ENCODE measurements at places on chromosomes 2 and 18.

DNA sequence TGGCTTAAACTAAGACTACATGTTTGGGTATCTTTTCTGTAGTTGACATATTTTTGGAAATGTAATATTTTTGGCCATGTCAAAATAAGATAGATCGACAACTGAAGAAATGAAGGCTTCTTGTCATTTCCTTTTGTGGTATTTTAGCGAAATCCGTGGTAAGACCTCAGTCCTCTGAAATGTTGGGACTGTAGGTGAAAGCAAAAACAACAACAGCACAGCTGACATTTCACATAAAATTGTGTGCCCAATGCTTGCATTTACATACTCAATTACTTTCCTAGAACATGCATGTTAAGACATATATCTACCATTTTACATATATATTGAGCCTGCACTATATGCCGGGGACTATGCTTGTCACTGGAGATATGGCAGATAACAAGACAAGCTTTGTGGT lies 50.2 kb downstream of the SPP2 start:
- DNase-seq = no peak

GRCh38 chr2:186459009-186459408 lies 27.1 kb upstream of the ZC3H15 start:
- DNase-seq = no peak

- no peak for DNase-seq
Observed at GRCh38 chr2:3643371-3644245, 14.4 kb upstream of the ALLC start.

DNA sequence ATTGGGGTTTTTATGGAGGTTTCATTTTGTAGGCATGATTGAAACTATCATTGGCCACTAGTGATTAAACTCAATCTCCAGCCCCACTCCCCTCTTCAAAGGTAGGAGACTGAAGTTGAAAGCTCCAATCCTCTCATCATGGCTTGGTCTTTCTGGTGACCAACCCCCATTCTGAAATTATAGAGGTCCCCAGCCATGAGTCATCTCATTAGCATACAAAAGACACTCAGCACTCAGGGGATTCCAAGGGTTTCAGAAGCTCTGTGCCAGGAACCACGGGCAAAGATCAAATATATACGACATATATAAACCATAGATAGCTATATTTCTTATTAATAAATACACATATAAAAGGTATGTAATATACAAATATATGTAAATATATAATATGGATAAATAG lies 256.0 kb upstream of the POU3F3 start:
- no peak for DNase-seq

DNA sequence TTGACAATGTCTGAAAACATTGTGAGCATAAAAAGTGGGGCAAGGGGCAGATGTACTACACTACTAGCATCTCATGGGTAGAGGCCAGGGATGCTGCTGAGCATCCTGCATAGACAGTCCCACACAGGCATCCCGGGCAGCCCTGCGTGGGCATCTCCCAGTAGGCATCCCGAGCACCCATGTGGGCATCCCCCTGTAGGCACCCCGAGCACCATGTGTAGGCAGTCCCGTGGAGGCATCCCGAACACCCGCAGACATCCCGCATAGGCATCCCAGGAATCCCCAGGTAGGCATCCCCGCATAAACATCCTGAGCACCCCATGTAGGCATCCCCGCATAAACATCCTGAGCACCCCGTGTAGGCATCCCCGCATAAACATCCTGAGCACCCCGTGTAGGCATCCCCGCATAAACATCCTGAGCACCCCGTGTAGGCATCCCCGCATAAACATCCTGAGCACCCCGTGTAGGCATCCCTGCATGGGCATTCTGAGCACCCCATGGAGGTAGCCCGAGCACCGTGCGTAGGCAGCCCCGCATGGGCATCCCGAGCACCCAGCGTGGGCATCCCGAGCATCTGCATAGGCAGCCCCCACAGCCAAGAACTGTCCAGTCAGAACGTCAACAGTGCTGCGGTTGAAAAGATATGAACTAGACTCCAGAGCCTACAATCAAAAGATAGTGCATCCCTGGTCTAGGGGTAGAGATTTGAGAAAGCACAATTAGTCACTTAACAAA lies 273.5 kb downstream of the NBAS start:
- DNase-seq = no peak

DNA sequence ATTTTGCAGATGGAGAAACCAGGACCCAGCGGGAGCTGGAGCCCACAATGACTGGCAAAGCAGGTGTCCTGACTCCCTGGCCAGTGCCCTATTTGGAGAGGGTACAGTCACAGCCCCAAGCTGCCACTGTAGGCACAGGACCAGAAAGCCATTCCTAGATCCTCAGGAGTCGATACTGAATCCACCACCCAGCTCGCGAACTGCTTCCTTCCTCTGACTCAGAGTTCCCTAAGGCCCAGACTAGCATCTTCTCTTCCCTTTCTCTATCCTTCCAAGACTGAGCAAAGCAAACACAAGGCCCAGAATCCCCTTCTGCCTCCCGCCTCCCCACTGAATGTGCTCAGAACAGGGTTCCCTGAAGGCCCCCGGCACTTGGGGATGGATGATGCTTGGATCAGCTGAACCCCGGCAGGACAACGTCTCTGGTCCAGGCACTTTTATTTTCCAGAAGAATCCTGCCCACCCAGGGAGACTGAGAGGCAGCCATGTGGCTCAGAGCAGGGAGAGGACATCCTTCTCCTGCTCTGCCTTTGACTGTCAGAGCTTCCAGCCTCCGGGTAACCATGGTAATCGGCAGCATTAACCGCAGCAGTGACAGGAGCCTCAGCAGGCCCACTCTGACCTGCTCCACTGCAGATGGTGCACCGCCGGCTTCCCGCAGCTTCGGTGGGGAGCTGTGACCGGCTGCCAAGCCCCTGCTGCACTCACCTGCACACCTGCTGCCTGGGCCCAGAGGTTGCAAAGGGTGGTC lies 34.8 kb upstream of the KLHL29 start:
- no peak for DNase-seq

- DNase-seq = no peak
Observed at GRCh38 chr18:77079954-77080682, 52.5 kb downstream of the MBP start.

DNA sequence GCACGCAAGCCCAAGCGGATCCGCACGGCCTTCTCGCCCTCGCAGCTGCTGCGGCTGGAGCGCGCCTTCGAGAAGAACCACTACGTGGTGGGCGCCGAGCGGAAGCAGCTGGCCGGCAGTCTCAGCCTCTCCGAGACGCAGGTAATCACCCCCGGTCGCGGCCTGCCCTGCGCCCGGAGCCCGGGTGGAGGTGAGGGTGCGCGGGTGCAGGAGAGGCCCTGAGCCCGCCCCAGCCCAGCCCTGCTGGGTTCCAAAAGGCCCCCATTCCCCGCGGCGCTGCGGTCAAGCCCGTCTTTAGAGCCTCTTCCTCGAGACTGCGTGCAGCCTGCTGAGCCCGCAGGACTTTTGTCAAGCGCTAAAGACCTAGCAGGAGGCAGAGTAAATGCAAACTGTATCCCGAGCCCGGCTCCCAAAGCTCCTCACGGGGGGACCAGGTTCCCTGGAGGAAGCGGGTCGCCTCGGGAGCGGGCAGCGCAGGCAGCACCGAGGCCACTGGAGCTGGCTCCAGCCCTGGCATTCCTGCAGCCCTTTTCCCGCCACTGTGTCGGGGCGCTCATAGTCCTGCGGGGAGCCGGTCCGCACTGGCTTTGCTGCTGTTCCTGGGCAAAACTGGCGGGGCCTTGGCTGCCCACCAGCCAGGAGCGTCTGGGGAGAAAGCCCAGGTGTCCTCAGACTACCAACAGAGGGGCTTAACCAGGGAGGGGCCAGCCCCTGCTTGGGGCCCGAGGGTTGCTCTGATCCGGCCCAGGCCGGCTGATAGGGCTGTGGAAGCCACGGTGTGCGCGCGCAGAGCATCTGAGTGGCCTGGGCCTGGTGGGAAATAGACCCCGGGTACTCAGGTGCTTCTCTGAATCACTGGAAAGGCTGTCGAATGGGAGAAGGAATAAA lies 7.3 kb downstream of the EMX1 start:
- DNase-seq = no peak

DNA sequence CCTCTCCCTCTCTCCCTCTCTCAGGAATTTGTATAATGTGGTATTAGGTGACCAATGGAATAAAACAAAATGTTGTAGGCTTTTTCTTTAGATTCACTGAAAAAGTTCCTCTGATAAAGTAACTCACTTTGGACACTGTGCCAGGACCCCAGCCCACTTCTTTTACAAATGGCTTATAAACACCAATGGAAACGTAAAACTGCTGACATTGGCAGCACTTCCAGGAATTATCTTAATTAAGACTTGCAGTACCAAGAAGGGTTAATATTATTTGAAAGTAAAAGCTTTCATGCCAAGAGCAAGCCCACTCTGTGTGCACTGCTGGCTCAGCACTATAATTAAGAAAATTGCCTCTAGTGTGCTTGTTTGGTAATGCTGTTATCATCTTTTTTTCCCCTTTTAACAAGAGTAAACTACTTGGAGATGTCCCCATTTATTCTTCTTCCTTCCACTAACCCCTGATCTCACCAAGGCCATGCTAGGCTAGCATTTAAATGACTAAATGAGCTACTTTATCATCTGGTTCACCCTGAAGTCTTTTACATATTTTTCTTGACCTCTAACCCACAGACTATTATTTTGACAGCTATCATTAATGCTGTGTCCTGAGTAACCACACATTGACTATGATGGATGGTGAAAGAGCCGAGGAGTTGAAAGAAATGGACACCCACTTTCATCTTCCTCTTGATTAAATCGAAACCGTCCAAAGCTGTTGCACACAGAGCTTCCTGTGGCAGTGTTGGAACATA lies 232.2 kb upstream of the ETAA1 start:
- DNase-seq = no peak

- DNase-seq = no peak
Observed at GRCh38 chr2:216348756-216349308, 23.5 kb downstream of the MARCHF4 start.

DNA sequence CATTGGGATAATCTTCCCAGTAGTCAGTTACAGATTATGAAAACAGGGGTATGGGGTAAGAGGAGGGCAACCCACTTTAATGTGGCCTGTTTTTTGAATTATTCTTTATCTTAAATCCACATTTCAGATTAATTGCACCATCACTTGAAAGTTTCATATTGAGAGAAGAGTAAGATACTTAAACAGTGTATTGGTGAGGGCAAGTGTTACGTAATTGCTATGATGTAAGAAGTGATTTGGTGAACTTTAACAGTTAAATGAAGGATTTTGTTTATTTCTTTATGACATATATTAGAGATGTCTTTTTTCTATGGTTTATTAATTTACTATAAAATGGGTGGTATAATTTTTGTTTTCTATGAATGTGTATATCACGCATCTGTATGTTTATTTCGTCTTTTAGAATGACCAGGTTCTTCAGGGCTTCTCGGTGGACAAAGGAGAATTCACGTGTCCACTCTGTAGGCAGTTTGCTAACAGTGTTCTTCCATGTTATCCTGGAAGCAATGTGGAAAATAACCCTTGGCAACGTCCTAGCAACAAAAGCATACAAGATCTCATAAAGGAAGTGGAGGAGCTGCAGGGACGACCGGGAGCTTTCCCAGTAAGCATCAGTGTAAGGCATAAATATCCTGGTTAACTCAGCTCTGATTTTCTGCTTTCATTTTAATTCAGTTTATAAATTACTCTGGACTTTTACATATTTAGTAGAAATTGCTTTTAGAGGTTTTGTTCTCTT lies 171.2 kb upstream of the MYO3B start:
- DNase-seq = no peak

- DNase-seq = no peak
Observed at GRCh38 chr18:79252904-79253633, 142.7 kb upstream of the NFATC1 start.

DNA sequence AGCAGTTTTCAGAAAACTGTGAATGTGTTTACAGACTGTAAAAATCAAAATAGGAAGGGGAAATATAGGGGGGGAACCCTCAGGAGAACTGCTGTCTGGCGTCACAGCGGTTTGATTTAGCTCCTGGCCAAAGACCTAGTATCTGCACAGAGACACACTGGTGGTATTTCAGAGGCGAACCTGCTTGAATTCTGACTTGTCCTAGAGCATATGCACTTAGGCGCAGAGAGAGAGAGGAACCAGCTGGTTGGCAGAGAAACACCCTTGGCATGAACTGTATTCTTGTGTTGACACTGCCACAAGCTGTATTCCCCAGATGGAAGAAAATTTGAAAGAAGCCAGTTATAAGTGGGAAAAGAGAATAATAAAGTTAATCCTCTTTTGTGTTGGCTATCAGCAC lies 506.5 kb upstream of the NRP2 start:
- DNase-seq = no peak
